Cortex of kidney (tissue), 1 donor: ENCODE measurements at places on chromosomes 16 and 17.

GRCh38 chr17:71631483-71631882 lies 489.3 kb upstream of the SOX9 start:
- no peak for DNase-seq

DNA sequence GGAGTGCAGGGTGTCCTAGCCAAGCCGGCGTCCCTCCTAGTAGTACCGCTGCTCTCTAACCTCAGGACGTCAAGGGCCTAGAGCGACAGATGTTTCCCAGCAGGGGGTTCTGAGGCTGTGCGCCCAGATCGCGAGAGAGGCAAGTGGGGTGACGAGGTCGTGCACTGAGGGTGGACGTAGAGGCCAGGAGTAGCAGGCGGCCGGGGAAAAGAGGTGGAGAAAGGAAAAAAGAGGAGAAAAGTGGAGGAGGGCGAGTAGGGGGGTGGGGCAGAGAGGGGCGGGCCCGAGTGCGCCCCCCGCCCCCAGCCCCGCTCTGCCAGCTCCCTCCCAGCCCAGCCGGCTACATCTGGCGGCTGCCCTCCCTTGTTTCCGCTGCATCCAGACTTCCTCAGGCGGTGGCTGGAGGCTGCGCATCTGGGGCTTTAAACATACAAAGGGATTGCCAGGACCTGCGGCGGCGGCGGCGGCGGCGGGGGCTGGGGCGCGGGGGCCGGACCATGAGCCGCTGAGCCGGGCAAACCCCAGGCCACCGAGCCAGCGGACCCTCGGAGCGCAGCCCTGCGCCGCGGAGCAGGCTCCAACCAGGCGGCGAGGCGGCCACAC lies at the start of gene MMP2:
Gene MMP2, plus strand, starts transcription at position 372 of the 603 bp plus-strand sequence. CDS start 282 bp downstream, outside the sequence.
- DNase-seq, result no peak

- no peak for DNase-seq
Measured at GRCh38 chr17:69972251-69972650, 102.8 kb upstream of the KCNJ16 start.

- no peak for DNase-seq
Measured at GRCh38 chr17:68533887-68534694, 21.9 kb downstream of the PRKAR1A start.

DNA sequence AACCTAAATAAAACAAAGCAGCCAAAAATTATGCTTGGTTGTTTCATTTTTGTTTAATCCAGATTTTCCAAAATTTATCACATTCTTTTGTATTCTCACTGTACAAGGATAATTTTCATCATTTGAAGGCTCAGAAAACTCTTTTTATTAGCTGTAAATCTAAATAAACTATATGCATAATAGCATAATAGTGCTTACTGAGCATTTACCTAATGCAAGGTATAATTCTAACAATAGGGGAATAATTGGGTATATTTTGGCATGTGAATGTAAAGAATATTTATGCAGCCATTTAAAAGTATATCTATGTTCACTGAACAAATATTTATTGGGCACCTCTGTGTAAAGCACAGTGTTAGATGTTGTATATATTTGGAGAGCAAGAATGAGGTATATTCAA lies 17.0 kb downstream of the PALB2 start:
- no peak for DNase-seq

DNA sequence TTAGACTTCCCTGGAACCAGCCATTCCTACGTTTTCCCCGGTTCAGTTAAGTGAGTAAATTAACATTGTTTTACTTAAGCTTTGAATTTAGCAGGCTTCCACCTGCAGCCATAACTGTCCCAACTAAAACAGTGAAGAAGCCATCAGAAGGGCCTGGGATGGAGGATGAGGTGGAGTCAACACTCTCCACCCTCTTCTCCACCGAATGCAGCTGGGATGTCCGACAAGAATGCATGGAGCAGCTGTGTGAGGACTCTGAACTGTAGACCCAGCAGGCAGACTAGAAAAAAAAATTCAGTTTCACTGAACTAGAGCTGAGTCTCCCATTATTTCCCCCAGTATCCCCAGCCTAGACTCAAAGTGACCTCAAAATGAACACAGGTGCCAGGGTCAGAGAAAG lies 114.8 kb downstream of the C16orf95 start:
- DNase-seq, result no peak

DNA sequence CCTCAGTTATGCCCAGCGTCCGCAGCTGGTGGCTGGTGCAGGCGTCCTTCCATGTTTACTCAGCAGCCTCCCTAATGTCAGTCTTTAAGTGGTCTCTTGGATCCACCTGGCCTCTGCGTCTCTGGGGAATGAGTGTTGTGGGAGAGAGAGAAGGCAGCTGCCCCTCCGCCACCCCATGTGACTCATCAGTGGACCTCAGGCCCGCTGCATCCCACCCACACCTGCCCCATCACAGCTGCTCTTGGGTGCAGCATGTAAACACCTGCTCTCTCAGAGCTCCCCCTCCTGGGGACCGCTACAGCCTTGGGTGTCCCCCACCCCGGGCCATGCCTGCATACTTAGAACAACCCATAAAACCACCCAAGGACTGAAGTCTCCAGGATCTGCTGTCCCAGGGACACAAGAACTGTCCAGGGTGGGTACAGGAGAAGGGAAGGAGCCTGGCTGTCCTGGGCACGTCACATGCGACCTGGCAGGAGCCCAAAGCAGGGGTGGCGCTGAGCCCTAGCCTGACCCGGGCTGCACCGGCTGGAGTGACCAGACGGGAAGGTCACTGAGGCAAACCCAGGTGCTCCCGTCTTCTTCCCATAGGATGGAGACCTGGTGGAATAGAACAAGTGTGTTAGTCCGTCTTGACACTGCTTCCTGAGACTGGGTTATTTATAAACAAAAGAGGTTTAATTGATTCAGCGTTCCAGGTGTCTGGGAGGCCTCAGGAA lies 4.2 kb downstream of the C16orf90 start:
- no peak for DNase-seq

- DNase-seq, result no peak
Measured at GRCh38 chr16:23016368-23016767, 132.9 kb downstream of the USP31 start.

DNA sequence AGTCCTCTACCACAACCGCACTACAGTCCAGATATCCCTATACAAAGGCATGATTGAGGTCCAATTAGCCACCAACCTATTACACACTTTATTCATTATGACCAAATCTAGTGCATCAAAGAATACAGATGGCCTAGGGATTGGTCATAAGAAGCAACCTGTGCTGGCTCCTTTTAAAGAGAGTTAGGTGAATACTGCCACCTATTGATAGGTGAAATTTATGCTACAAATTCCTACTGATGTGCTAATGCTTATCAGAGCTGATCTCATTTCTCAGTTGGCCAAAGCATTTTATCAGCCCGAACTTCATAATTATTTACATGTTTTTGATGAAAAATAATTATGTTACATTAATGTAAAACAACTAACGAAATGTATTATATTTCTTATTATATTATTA lies 166.3 kb downstream of the ANKFN1 start:
- DNase-seq, result no peak

DNA sequence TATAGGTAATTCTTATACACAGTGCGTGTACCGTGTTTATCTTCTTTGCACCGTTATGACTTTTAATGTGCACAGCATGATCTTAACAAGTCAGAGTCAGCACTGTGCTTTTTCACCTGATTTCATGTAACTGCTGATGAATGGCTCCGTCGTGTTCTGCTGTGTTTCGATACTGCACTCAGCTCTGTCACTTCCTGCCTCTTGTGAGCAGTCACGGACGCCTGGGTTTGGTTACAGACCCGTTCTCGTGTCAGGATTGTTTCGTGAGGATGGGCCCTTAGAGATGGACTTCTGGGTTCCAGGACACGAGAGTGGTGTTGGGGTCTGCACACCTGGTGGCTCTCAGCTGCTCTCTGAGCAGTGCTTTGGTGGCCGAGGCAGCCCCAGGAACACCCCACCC lies 24.6 kb downstream of the TBCD start:
- DNase-seq, result no peak

DNA sequence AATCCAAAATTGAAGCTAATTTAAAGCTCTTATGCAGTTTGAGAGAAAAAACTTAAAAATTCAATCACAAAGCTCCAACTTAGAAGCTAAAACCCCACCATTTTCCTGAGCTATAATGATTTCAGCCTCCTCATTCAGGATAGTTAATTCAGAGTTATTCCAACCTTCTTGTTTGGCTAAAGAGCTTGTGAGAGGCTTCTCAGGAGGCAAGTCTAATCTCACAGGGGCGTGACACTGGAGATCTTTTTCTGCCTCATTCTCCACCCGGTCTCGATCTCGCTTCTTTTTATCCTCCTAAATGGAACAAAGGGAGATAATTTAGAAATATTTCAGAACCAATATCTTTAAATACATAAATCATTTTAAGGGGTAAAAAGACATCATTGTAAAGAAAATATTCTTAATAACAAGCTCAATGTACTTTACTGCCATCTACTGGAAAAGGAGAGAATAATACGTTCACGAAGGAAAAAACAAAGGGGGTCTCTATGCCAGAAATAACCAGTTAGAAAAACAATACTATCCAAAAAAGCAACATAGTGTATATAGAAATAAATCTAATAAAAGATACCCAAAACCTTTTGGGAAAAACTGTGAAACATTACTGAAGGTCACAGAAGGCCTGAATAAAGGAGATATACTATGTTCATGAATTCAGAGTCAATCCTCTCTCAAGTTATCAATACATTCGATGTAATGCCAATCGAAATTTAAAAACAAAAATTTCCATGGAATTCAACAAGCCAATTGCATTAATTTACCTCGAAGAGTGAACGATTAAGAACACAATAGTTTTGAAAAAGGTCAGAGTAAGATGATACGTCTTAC lies 13.9 kb downstream of the BRD7 start:
- no peak for DNase-seq

DNA sequence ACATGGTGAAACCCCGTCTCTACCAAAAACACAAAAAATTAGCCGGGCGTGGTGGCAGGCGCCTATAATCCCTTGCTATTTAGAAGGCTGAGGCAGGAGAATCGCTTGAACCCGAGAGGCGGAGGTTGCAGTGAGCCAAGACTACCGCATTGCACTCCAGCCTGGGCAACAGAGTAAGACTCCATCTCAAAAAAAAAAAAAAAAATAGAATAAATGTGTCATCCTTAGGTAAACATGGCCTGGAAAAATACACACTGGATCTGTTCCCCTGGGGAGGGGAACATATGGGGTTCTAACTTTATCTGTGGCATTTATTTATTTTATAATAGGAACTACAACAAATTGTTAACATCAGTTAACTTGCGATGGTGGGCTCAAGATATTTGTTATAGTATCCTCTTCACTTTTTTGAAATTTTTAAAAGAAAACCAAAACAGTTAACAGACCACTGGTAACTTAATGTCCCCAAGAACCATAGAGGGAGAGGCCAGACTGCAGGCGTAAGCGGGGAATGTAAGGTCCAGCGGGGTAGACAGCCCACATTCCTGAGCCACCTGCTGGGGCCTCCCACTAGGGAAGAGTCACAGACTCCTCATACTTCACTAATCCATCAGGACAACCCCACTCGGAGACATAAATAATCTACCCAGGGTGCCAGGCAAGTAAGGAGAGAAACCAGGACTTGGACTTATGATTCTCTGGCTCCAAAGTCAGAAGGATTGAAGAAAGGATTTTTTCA lies 12.5 kb upstream of the TXNDC11 start:
- DNase-seq, result no peak
